H1 (cell line): ENCODE measurements at places on chromosomes 12 and 14. TPM values are rescaled to one million over a fixed set of nuclear protein-coding genes. Genes with fewer than 3 reads are reported as not detected.

- no peak for DNase-seq
- H3K4me1 ChIP-seq = peaks cover 4% of the 10 kb centered on the region; the same call in 1 of the 2 replicates
- no peaks in the 10 kb centered on the region for H3K36me3 ChIP-seq
- H3K4me3 ChIP-seq = no peak overlapping the region
- peaks cover 2% of the 10 kb centered on the region; the same call in 1 of the 2 replicates for H3K27me3 ChIP-seq
Measured at GRCh38 chr14:23431486-23431885, 4.0 kb downstream of the MYH7 start.

DNA sequence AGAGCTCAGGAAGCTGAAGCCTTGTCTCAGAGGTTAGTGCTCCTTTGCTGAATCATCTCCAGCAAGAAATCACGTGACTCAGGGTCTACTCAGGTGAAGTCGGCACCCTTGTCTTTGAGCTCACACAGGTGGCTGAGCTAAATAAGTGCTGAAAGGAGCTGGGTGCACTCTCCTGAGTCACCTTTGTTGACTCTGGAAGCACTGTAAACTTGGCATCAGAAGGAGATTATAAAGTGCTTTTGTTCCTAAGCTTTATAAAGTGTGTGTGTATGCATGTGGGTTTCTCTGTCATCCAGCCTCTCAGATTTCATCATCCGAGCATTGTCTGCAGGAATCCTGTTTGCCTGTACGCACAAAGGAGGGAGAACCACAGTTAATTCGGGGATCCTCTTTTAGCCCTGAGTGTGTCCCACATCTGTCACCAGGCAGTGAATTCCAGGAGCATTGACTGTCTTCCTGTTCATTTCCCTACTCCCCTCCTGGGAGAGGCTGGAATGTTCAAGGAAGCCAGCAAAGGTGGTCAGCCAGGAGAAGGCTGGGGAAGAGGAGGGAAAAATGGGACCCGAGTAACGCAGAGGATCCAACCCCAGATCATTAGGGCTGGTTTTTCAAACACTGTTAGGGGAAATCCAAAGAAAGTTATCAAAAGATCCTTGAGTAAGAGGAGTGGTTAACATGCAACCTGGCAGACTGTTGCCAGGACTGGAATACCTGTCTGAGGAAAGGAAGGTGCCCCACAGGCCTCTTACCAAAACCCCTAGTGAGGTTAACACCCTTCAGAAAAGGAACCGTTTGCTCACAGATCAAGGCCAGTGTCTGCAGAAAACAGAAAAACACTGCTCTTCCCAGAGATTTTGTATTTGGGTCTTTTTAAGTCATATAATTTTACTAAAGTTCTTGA, 157.5 kb upstream of the HIF1A start:
- DNase-seq = no peak
- no peaks in the 10 kb centered on the region for H3K36me3 ChIP-seq
- peak overlapping the region; percentile 54; the same call in 1 of the 2 replicates for H3K27ac ChIP-seq
- H3K4me1 ChIP-seq = peaks cover 9% of the 10 kb centered on the region

GRCh38 chr12:29517264-29517663, 19.8 kb upstream of the OVCH1 start:
- no peak for DNase-seq
- no peaks in the 10 kb centered on the region for H3K36me3 ChIP-seq
- no peak overlapping the region for H3K27ac ChIP-seq
- H3K4me1 ChIP-seq = no peaks in the 10 kb centered on the region

Gene RPL10L
- total RNA-seq = not detected in 2 replicates

GRCh38 chr14:104171895-104172294, 33.5 kb downstream of the KIF26A start:
- no peak overlapping the region for H3K4me3 ChIP-seq
- no peak overlapping the region for H3K27ac ChIP-seq
- H3K36me3 ChIP-seq = peaks cover 2% of the 10 kb centered on the region; the same call in 1 of the 2 replicates
- no peaks in the 10 kb centered on the region for H3K27me3 ChIP-seq
- DNase-seq = no peak

DNA sequence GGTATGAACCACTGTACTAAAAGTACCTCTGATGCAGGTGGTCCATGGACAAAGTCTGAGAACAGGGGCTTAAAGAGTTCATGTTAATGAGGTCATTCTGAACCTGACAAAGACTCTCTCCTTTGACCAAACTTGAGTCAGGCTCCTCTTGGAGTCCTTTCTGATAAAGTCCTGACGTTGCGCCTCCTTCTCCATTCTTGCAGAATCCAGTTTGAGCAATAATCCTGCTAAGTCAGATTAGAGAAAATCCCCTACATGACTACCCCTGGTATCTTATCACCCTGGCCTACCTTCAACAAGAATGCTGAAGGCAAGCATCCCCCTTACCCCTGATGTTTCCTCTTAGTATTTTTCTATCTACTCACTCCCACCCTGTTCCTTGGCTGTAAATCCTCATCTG, 46.0 kb upstream of the ISM2 start:
- no peak overlapping the region for H3K4me3 ChIP-seq
- H3K4me1 ChIP-seq = no peaks in the 10 kb centered on the region
- H3K27me3 ChIP-seq = no peaks in the 10 kb centered on the region
- H3K36me3 ChIP-seq = peaks cover 14% of the 10 kb centered on the region
- H3K27ac ChIP-seq = no peak overlapping the region
- no peak for DNase-seq

Gene CDC42BPB
- total RNA-seq = 87.9 and 88.2 TPM in 2 replicates

GRCh38 chr14:104665657-104666522, 23.5 kb upstream of the INF2 start:
- H3K4me3 ChIP-seq = no peak overlapping the region
- no peaks in the 10 kb centered on the region for H3K27me3 ChIP-seq
- H3K27ac ChIP-seq = no peak overlapping the region

GRCh38 chr14:101466456-101467180, 94.7 kb upstream of the DIO3 start:
- H3K4me3 ChIP-seq = no peak overlapping the region
- H3K4me1 ChIP-seq = no peaks in the 10 kb centered on the region
- H3K27me3 ChIP-seq = peaks cover 2% of the 10 kb centered on the region; the same call in 1 of the 2 replicates
- H3K36me3 ChIP-seq = no peaks in the 10 kb centered on the region

DNA sequence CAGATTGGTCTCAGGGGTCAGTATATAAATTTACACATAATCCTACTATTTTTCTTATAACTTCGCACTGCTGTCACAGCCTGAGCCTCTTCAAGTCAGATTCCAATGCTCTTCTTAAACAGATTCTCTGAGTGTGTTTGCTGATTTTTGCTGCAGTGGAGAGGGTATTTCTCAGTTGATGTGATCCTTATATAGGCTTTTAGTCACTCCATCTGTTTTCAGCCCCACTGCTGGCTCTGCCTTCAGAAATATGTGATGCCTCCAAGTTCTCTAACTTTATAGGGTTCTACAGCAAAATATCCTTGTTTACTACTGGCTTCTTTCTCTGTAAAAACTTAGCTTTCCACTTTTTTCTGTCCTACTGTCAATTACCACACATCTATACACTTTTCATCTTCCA, 702.7 kb downstream of the NRXN3 start:
- H3K36me3 ChIP-seq = no peaks in the 10 kb centered on the region
- no peak for DNase-seq

DNA sequence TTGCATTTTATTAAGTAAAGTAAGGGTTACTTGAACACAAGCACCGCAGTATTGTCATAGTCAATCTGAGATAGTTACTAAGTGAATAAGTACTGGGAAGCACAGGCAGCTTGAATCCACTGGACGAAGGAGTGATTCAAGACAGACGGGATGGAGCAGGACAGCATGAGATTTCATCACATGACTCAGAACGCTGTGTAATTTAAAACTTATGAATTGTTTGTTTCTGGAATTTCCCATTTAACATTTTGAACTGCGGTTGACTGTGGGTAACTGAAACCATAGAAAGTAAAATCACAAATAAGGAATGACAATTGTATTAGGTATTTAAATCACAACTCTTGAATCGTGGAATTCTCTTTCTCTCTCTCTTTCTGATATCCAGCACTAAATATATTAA, 1630.4 kb upstream of the SEL1L start:
- H3K27ac ChIP-seq = no peak overlapping the region
- no peaks in the 10 kb centered on the region for H3K4me1 ChIP-seq
- DNase-seq = no peak
- H3K4me3 ChIP-seq = no peak overlapping the region
- no peaks in the 10 kb centered on the region for H3K27me3 ChIP-seq

Gene TRAF3
- total RNA-seq = 10.0 and 12.1 TPM in 2 replicates

- H3K36me3 ChIP-seq = no peaks in the 10 kb centered on the region
- no peaks in the 10 kb centered on the region for H3K4me1 ChIP-seq
- no peak overlapping the region for H3K4me3 ChIP-seq
- H3K27ac ChIP-seq = no peak overlapping the region
- no peaks in the 10 kb centered on the region for H3K27me3 ChIP-seq
Measured at GRCh38 chr14:70108419-70108818, 80.3 kb downstream of the SLC8A3 start.

GRCh38 chr14:63438065-63438757, 105.0 kb downstream of the PPP2R5E start:
- H3K27me3 ChIP-seq = no peaks in the 10 kb centered on the region
- H3K27ac ChIP-seq = no peak overlapping the region
- no peak for DNase-seq

Gene OTUB2
- 4.1 and 4.2 TPM in 2 replicates for total RNA-seq

DNA sequence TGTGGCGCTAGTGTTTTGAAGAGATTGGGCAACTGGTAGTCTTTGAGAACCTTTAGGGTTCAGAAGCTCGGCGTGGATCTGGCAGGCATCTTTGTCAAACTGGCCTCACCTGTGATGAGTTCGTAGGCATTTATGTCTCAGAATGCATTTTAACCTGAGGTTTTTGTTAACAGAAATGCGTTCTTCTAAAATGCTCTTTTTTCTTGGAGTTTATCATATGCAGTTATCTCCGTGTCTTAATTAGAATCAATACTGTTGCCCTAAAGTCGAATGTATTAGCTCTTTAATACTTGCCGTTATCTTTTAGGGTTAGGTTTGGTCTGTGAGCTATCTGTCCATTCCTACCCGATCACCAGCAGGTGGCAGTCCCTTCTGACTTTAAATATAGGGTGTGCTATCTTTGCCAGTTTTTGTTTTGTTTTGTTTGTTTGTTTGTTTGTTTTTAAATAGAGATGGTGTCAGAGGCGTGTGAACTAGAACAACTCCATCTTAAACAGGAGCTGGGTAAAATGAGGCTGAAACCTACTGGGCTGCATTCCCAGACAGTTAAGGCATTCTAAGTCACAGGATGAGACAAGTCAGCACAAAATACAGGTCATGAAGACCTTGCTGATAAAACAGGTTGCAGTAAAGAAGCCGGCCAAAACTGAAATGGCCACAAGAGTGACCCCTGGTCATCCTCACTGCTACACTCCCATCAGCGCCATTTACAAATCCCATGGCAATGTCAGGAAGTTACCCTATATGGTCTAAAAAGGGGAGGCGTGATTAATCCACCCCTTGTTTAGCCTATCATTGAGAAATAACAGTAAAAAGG, 1.4 kb downstream of the ATF1 start:
- H3K4me3 ChIP-seq = peak overlapping the region; percentile 66
- no peaks in the 10 kb centered on the region for H3K36me3 ChIP-seq
- peaks cover 2% of the 10 kb centered on the region; the same call in 1 of the 2 replicates for H3K4me1 ChIP-seq
- H3K27ac ChIP-seq = no peak overlapping the region

DNA sequence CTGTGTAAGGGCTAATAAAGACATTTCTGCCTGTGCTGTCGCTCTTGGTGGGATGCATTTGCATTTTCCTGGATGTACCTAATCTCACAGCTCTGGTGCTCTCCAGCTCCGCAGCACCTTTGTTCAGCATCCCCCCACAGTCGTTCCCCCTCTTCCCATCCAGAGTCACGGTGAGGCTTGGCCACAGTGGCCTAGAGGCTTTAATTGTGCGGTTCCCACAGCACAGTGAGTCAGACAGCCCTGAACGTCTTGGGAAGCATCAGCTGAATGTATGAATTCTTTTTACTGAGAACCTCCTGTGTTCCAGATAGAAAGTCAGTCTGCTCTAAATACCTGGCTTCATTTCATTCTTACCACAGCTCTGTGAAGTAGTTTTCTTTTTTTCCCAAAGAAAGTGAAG, 28.7 kb downstream of the MLXIP start:
- H3K4me3 ChIP-seq = no peak overlapping the region
- no peaks in the 10 kb centered on the region for H3K27me3 ChIP-seq
- H3K27ac ChIP-seq = no peak overlapping the region

DNA sequence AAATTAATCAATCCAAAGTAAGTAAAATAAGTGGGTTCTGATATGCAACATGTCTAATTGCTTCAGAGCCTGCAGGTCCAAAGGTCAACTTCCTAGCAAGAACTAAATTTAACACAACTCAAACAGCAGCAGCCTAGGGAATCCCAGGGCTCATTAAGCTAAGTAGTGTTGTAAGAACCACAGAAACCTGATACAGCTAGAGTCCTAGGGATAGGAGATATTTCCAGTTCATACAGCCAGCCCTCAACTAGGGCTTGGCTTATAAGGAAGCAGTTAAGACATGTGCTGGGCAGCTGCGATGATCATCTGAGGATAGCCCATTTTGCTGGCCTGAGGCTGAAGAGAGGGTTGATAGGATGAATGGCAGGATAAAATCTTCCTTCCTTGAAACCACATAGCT, at the start of gene OR4Q3:
TSS of gene OR4Q3 (plus strand) at position 316 of the 400 bp plus-strand sequence.
- no peaks in the 10 kb centered on the region for H3K27me3 ChIP-seq
- DNase-seq = no peak
- H3K4me3 ChIP-seq = no peak within 1 kb of the TSS
- H3K36me3 ChIP-seq = no peaks in the 10 kb centered on the region
- no peak within 1 kb of the TSS for H3K27ac ChIP-seq

Gene ATXN3
- total RNA-seq = 31.7 and 37.2 TPM in 2 replicates

Gene SLCO1B1
- 0.13 TPM in 1 of 2 replicates, not detected in the other for total RNA-seq
